ENCODE measurements at places on chromosomes 5 and 9.

- no peak for DNase-seq
Measured at GRCh38 chr5:39648848-39649227, 224.1 kb upstream of the DAB2 start.

- DNase-seq, result no peak
Measured at GRCh38 chr9:71719562-71719961, 48.8 kb downstream of the CEMIP2 start.

DNA sequence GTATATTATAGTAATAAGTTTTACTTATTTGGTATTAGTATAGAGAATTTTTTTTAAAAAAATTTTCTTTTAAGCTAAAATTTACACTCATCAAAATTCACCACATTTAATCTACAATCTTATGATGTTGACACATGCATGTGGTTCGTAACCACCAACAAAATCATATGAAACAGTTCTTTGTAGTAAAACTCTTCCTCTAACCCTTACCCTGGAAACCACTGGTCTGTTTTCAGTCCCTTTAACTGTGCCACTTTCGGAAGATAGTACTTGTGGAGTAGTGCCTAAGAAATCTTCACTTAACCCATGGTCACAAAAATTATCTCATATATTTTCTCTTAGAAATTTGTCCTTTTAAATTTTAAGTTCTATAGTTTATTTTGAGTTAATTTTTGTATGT lies 1498.8 kb downstream of the MAT2B start:
- DNase-seq, result no peak

- DNase-seq, result no peak
Measured at GRCh38 chr9:84808416-84808815, 138.9 kb downstream of the NTRK2 start.

DNA sequence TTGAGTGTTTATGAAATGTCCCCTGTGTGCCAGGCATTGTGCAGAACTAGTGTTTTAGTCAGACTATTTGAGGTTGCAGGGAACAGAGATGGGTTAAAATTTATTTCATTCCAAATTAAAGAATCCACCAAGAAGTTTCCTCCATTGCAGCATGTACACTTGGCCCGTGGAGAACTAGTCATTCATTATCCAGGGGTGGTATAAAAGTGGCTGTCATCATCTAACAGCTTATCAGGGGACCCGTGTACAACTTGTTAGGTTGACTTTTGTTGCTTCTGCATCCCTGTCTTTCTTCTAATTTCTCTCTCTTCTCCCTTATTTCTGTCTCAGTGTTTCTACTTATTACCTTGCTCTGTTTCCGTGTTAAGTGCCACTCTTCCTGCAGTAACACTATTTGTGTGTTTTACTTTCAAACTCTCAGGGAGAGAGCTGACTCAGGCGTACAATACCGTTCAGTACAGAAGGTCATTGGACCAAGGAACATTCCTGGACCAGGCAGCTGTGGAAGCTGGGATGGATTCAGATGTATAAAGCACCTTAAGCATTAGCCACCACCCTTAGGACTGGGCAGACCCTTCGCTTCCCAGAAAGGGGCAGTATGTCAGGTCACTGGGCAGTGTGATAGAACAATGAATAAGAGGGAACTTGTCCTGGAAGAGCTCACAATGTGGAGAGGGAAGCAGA lies 36.1 kb downstream of the MAP3K1 start:
- DNase-seq, result no peak

DNA sequence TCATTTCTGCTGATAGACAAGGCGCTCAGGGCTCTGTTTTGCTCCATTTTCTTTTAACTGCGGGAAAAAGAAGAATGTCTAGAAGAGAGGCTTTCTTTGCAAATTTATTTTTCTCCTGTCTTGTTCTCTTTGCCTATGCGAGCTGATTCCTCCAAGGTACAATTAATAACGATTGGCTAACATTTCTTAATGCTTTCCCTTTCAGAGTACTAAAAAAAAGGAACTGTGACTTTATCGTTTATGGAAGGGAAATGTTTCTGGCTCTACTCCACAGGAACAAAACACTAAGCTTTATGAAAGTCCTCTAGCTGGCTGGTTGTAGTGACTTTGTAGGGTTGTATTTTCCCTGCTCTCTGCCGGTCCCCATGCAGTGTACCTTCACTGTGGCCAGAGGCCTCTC lies 11.7 kb downstream of the NSG2 start:
- DNase-seq, result no peak

Data from NCI-H2081 treated with DMSO at 0.1 percent for 48 hours (cell line).